GM04504 (cell line): ENCODE measurements at places on chromosomes 12 and 14.

DNA sequence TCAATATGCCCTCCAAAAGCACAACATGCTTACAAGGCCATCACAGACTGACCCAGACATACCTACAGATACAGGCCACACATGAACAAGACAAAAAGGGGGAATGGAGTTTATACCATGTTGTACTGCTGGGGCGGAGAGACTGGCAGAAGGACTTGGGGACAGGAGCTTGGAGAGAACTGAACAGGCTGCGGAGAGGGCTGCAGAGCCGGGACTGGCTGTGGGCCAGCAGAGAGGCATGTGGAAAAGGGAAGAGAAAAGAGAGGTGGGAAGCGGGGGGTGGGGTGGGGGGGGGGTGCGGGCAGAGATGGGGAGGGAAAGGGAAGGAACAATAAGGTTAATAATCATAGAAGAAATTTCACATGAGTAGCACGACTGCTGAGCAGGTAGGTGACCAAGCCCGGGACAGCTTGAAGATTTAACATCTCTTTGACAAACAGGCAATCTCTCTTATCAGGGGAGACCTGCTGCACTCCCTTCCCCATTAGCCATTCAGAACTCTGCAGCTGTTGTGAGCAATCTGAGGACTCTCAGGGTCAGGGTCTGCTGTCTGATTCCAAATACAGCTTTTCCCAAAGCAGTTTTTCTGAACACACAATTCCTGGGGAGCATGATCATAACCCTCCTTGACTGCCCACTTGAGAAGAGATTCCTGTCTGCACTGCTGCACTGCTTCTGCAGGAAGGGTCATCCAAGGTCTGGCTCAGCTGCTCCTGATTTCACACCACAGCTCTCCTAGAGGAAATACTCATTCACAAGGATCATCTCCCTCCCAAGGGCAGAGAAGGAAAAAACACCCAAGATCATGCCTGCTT, 21.6 kb upstream of the STAC3 start:
- peak; percentile 15 for DNase-seq

GRCh38 chr14:103142026-103142425, 18.8 kb downstream of the TNFAIP2 start:
- no peak for DNase-seq

GRCh38 chr14:104935955-104936354, 11.3 kb downstream of the PLD4 start:
- DNase-seq: no peak

- peak; percentile 32 for DNase-seq
Observed at GRCh38 chr14:50230701-50231474, 490 bp downstream of the SOS2 start.

DNA sequence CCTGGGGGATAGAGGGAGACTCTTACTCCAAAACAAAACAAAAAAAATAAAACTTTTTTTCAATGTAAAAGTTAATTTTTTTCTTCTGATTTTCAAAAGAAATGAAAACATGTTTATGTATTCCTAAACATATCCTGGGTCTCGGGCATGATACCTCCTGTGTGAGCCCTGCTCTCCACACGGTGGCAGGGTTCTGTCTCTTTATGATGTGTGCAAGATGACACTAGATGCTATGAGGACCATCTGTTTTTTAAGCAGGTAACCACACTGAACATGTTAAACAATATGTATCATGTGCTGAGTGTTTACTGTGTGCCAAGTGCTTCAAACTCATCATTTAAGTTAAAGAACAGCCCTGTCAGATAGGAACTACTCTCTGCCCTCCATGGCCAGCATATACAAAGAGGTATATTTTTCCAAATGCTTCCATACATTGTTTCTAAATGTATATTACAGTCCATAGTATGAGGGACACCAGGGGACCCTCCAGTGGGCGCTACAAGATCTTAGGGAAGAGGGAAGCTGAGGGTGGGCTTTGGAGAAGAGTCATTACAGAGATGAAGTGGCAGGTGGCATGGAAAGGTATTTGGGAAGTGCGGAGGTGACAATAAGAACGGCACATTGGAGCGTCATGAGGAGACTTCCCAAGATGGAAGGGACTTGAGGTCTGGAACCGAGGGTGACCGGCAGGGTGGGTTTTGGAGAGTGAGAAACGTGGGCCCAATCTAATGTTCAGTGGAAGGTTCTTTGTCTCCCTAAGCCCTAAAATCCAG, 28.5 kb downstream of the FOS start:
- no peak for DNase-seq

DNA sequence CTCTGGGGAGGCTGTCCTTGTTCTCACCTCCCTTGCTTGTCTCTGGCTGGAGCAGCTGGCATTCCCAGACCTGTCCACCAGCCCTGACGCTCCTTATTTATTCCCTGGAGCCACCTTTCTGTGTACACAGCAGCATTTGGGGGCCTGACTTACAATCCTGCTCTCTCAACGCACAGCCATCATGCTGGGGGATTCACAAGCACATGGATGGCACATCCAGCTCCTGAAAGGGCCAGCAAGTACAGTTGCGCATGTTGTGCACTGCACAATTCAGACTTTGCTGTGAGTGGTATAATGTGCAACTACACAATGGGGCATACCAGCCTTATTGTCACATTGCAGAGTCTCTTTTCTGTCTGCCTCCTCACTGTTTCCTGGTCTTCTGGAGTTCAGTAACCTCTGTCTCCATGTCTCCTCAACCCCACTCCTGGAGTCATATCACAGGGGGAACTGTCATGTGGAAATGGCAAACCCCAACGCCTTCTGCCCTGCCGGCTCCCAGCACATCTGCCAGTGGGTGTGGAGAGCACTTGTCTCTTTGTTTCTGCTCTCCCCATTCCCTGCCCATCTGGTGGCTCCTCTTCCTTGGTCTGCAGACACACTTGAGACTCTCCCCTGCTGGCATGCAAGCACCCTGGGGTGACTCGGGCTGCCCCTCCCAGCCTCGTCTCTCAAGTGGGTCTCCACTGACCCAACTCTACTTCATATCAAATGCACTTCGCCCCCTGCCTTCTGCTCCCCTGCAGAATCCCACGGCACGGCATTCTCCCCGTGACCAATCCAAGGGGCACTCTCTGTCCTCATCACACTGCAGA, 41.2 kb upstream of the MEG3 start:
- no peak for DNase-seq

DNA sequence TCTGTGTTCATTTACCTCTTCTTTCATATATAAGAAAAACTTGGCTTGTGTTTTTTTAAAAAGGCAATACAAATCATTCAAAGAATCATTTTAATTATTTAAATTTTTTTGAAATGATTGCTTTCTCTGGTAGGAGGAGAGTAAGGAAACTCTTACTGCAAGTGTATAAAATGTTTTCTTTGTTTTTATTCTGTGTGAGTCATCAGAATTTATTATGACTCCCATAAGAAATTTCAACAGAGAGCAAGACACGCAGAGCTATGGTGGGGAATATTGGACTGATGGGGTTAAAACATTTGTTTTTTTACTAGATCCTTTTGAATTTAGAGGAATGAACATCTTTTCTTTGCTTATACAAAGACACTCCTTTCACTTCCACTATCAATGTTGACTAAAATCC, 119.1 kb upstream of the ATXN7L3B start:
- no peak for DNase-seq

GRCh38 chr12:52867642-52868041, 18.8 kb upstream of the KRT78 start:
- DNase-seq: no peak

- peak; percentile 75 for DNase-seq
Observed at GRCh38 chr12:2244013-2244861, 191.4 kb downstream of the CACNA1C start.

- no peak for DNase-seq
Observed at GRCh38 chr12:79288911-79289310, 401.9 kb downstream of the PAWR start.

DNA sequence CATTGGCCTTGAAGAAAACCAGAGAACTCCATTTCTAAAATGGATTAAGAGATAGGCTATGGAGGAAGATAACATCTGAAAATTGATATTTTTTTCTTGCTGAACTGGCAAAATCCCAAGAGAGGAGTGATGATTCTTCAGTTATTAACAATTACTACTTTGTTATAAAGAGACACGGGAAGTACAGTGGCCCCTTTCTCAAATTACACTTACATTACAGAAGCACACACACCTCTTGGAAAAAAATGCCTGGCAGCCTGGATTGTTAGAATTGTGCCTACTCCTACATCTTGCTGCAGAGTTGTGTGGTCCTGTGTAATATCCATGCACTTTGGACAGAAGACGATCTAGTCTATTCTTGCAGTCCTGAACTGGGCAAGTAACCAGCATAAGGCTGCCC, 71.7 kb downstream of the TGFB3 start:
- no peak for DNase-seq

- DNase-seq: no peak
Observed at GRCh38 chr12:93741659-93742109, 64.5 kb downstream of the CRADD start.

GRCh38 chr12:113065126-113066007, 8.8 kb downstream of the DTX1 start:
- DNase-seq: no peak

GRCh38 chr14:99158150-99158549, 113.8 kb downstream of the BCL11B start:
- DNase-seq: no peak

- no peak for DNase-seq
Observed at GRCh38 chr12:58412461-58413060, 471.2 kb downstream of the ATP23 start.

DNA sequence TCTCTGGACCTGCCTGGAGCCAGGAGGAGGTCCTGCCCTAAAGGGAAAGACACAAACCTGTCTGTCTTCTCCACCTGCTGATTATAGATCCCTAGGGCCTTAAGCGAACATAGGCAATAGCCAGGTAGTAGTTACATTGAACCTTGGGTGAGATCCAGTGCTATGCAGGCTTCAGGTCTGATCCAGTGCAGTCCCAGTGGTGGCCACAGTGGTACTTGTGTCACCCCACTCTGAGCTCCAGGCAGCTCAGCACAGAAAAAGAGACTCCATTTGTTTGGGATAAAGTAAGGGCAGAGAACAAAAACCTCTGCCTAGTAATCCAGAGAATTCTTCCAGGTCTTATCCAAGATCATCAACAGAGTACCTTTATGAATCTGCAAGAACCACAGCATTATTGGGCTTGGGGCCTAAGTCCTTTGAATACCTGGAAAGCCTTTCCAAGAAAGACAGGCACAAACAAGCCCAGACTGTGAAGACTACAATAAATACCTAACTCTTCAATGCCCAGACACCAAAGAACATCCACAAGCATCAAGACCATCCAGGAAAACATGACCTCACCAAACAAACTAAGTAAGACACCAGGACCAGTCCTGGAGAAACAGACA, 60.4 kb upstream of the KTN1 start:
- no peak for DNase-seq

DNA sequence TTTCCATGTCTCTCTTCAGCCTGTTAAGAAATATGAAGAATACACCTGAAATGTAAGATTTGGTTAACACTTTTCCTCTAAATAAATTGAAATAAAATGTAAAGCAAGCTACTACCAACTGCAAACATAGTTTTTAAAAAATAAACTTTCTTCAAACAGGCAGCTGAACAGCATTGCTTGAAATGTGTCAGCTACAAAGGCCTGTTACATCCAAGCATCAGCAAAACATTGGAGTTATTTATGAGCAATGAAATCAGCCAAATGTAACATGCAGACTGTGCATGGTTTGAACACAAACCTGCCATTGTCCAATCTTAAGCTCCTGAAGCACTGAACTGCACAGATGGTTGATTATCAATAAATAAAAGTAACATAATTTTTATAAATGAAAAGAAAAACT, 291.3 kb downstream of the ACSS3 start:
- DNase-seq: no peak

GRCh38 chr14:62308316-62308715, 546.1 kb downstream of the SNAPC1 start:
- no peak for DNase-seq

DNA sequence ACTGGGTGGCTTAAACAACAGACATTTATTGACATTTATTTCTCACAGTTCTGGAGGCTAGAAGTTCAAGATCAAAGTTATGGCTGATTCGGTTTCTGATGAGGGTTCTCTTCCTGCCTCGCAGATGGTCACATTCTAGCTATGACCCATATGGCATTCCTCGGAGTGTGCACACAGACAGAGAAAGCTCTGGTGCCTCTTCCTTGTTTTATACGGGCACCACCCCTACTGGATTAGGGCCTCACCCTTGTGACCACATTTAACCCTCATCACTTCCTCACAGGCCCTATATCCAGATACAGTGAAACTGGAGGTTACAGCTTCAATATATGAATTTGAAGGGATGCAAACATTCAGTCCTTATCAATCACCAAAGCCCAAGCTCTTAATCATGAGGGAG, 77.0 kb upstream of the OVCH1 start:
- no peak for DNase-seq

DNA sequence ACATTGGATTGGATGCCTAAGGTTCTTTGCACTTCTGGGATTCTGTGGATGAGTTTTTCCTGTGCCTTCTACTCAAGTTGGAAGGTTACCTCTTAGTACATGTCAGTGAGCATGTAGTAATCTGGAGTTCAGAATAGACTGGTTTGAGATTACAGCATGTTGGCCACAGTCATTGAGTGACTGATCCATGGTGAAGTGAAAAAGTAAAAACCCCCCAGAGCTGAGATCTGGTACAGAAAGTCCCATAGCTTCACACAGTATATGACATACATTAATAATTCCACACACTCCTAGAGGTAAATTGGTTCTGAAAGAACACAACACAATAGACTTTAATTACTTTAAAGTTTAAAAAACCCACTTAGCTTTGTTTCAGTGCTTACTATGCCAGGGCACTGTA, 11.9 kb upstream of the CCND2 start:
- DNase-seq: no peak

DNA sequence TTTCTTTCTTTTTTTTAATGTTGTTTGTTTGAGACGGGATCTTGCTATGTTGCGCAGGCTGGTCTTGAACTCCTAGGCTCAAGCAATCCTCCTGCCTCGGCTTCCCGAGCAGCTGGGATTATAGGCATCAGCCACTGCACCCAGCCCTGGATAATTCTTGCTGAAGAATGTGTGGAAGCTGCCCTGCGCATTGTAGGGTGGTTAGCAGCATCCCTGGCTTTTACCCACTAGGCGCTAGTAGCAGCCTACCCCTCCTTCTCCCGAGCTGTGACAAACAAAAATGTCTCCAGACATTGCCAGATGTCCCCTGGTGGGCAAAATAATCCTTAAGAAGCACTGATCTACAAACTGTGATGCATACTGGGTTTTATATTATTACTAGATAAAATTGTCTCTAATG, 6.6 kb downstream of the DCAF4 start:
- DNase-seq: no peak

GRCh38 chr12:95629392-95629791, 78.1 kb upstream of the USP44 start:
- no peak for DNase-seq

GRCh38 chr14:86530457-86530856, 1000.5 kb downstream of the FLRT2 start:
- no peak for DNase-seq

GRCh38 chr12:114672817-114673168, 11.2 kb downstream of the TBX3 start:
- no peak for DNase-seq
